ENCODE measurements at places on chromosomes 13 and 19.

GRCh38 chr13:23571431-23571830, 1.2 kb downstream of the TNFRSF19 start:
- no peak for DNase-seq

- no peak for DNase-seq
Observed at GRCh38 chr19:50285833-50286232, 43.3 kb downstream of the KCNC3 start.

DNA sequence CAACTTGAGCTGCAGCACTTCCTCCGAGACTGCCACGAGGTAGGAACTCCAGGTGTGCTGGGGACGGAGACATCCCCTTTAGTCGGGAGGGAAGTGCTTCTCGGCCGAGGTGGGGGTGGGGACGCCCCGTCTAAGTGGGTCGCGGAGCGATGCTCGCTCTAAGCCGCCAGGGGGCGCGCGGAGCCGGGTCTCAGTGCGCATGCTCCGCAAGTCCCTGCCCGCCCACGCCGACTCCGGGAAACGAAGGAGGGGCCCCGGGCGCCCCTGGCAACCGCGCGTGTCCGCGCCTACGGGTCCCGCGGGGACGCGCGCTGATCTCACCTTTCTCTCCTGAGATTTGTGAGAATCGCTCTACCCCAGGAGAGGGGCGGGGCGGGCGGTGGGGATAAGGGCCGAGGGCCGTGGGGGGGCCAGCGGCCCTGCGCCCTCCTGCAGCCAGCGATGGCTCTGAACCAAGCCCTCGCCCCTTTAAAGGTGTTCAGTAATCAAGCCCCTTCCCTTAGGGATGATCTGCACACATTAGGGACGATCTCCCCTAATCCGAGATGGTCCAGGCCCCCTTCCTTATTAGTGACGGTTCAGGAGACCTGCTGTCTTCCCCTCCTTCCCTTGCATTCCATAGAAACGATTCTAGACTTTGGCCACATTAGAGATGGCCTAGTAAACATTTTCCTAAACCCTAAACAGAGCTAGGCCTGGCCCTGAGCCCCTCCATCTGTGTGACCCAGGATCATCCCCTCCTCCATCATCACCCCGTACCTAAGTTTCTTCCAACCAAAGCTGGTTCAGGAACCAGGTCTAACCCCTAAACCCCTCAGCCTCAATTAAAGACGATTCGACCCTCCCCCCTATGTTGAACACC, 47.3 kb upstream of the SHKBP1 start:
- DNase-seq = peak; percentile 99

DNA sequence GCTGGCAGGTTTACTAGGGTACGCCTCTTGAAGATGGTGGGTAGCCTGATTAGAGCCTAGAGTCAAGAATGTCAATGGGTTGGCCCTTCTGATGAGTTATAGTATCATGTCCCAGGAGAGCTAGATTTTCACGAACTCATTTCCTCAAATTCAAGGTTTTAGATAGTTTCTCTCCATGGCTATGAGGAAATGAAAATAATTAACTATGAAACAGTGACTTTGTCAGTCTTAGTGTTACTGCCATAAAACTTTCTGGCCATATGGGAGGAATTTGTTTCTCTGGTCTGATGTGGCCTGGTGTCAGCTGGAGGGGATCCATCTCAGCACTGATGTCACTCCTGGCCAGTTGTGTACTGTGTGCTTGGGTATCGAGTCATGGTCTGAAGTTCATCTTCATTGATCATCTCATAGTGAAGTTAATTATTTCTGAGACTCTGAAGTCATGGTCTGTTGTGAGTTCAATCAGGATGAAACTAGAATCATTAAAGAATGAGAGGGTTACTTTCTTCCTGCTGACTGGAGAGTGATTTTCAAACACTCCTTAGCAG, 49.4 kb upstream of the TNFSF11 start:
- DNase-seq = no peak

- DNase-seq = no peak
Observed at GRCh38 chr13:72645521-72645920, 81.9 kb downstream of the MZT1 start.

DNA sequence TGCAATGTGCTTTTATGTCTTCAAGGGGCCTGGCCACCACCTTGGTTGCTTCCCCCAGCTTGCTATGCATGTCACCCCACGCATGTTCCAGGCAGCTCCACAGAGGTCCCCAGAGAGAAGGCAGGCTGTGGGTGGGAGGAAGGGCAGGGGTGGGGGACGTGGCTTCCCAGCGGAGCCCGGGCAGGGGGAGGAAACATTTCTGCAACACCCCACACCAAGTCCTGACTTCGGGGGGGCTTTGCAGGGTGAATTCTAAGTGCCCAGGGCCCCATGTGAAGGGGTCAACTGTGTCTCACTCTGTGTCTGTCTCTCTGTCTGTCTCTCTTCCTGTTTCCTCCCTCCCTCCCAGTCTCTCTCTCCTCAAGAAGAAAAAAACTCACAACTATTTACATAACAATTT, 39.6 kb downstream of the LTBP4 start:
- DNase-seq = no peak

DNA sequence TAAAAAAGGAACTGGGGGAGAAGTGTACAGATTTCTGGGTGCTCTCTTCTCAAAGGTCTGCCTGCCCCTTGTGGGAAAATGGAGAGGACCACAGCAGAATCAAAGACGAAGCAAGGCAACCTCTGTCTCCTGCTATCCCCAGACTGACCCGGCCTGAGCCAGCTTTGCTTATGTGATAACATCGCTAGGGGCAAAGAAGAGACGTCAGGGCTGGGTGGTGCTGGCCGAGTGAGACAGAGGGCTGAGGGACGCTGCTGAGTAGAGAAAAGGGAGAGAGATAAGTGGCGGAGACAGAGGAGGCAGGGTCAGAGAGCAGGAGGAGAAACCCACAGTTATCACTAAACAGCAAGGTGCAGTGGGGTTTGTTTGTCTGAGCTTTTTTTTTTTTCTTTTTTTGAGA, 4.6 kb upstream of the MUC16 start:
- DNase-seq = no peak

GRCh38 chr19:41089959-41090358, 1.7 kb downstream of the CYP2A13 start:
- DNase-seq = no peak

- DNase-seq = no peak
Observed at GRCh38 chr13:109764045-109764444, 22.3 kb downstream of the IRS2 start.

- DNase-seq = no peak
Observed at GRCh38 chr19:18712981-18713380, 29.5 kb downstream of the CRTC1 start.

DNA sequence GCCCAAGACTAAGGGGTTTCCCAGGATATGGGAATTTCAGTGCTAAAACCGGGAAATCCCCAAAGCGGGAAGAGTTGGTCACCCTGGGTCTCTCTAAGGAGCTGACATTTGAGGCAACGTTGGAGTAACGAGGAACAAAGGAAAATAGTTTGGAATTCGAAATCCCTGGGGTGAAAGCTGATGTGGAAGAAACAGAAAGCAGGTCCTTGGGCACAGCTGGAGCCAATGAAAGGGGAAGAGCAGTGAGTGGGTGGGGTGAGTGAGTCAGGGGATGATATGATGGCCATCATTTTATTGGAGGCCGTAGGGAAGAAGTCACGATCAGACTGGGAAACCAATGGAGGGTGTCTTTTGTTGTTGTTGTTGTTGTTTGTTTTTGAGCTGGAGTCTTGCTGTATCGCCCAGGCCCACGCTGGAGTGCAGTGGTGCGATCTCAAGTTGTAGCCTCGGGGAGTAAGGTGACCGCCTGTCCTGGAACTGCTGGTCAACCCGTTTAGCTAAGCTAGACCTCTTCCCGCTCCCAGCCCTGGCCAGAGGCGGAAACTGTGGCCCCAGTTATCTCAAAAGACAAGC, 3.4 kb upstream of the RFX2 start:
- DNase-seq = no peak

- DNase-seq = peak; percentile 59
Observed at GRCh38 chr19:14475251-14476073, at the start of gene PTGER1. Gene PTGER1 (minus strand): TSS chr19:14475354. CDS start chr19:14474320, 1,034 bp downstream.

GRCh38 chr19:7349961-7350711, 1.4 kb downstream of the ARHGEF18 start:
- peak; percentile 18 for DNase-seq

- DNase-seq = no peak
Observed at GRCh38 chr13:111278258-111278657, 42.2 kb upstream of the TEX29 start.
